HT-29 (cell line): ENCODE measurements at places on chromosomes 11 and 22. TPM values are rescaled to one million over a fixed set of nuclear protein-coding genes. Genes with fewer than 3 reads are reported as not detected.

GRCh38 chr22:37209140-37209845, 3.0 kb downstream of the SSTR3 start:
- no peak for DNase-seq

Gene PARVA
- total RNA-seq: 13.9 and 16.7 TPM in 2 replicates

DNA sequence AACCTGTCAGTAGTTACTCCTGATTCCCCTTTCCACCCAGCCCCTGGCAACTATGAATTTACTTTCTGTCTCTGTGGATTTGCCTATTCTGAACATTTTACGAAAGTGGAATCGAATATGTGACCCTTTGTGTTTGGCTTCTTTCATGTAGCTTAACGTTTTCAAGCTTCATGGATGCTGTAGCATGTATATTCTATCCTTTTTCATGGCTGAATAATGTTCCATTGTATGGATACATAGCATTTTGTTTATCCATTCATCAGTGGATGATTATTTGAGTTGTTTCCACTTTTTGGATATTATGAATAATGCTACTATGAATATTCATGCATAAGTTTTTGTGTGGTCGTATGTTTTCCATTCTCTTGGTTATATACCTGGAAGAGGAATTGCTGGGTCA, 9.2 kb upstream of the GLB1L2 start:
- no peak for DNase-seq

- DNase-seq: no peak
These were observed 50.5 kb downstream of the POLD3 start for GRCh38 chr11:74642912-74643311.

DNA sequence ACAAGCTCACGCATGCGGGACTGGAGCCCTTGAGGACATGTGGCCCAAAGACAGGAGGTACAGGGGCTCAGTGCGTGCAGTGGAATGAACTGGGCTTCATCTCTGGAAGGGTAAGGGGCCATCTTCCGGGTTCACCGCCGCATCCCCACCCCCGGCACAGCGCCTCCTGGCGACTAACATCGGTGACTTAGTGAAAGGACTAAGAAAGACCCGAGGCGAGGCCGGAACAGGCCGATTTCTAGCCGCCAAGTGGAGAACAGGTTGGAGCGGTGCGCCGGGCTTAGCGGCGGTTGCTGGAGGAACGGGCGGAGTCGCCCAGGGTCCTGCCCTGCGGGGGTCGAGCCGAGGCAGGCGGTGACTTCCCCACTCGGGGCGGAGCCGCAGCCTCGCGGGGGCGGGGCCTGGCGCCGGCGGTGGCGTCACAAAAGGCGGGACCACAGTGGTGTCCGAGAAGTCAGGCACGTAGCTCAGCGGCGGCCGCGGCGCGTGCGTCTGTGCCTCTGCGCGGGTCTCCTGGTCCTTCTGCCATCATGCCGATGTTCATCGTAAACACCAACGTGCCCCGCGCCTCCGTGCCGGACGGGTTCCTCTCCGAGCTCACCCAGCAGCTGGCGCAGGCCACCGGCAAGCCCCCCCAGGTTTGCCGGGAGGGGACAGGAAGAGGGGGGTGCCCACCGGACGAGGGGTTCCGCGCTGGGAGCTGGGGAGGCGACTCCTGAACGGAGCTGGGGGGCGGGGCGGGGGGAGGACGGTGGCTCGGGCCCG, at the start of gene MIF:
MIF (plus strand) TSS at position 439 of the 765 bp plus-strand sequence; CDS start at position 531, 92 bp downstream.
- peak; percentile 89 for DNase-seq

Gene ADM2
- 2.2 and 4.2 TPM in 2 replicates for total RNA-seq
